ENCODE measurements at places on chromosomes 4 and X. TPM values are rescaled to one million over a fixed set of nuclear protein-coding genes. Genes with fewer than 3 reads are reported as not detected.

The UCP1 gene
- not detected for total RNA-seq

The BGN gene
- total RNA-seq, result 205 TPM

The NAA10 gene
- 84.6 TPM for total RNA-seq

The FOXO4 gene
- total RNA-seq, result 31.6 TPM

The ERVMER34-1 gene
- 1.0 TPM for total RNA-seq

- no peaks in the 10 kb centered on the region for H3K36me3 ChIP-seq
- H3K27me3 ChIP-seq, result no peaks in the 10 kb centered on the region
- no peak for DNase-seq
- H3K27ac ChIP-seq, result no peak overlapping the region
- H3K4me1 ChIP-seq, result no peaks in the 10 kb centered on the region
- H3K4me3 ChIP-seq, result no peak overlapping the region
Measured at GRCh38 chrX:131828482-131828881, 194.6 kb upstream of the STK26 start.

- DNase-seq, result no peak
- H3K4me3 ChIP-seq, result no peak overlapping the region
- H3K4me1 ChIP-seq, result peaks cover 45% of the 10 kb centered on the region
- H3K27ac ChIP-seq, result peak overlapping the region; percentile 51
Measured at GRCh38 chr4:70739496-70740337, 18.0 kb downstream of the RUFY3 start.

- no peak overlapping the region for H3K27ac ChIP-seq
- no peaks in the 10 kb centered on the region for H3K27me3 ChIP-seq
- no peak for DNase-seq
- H3K4me3 ChIP-seq, result peak overlapping the region; percentile 42
Measured at GRCh38 chrX:45187731-45188130, 12.9 kb downstream of the DIPK2B start.

GRCh38 chr4:38133711-38134480 is 173.7 kb downstream of the PTTG2 start:
- H3K27me3 ChIP-seq, result no peaks in the 10 kb centered on the region
- H3K4me1 ChIP-seq, result peaks cover 12% of the 10 kb centered on the region
- DNase-seq, result no peak
- no peak overlapping the region for H3K4me3 ChIP-seq

GRCh38 chr4:185803022-185803421 is 9.0 kb downstream of the SORBS2 start:
- no peaks in the 10 kb centered on the region for H3K27me3 ChIP-seq
- H3K4me3 ChIP-seq, result no peak overlapping the region
- H3K4me1 ChIP-seq, result no peaks in the 10 kb centered on the region
- no peak overlapping the region for H3K27ac ChIP-seq
- no peak for DNase-seq

DNA sequence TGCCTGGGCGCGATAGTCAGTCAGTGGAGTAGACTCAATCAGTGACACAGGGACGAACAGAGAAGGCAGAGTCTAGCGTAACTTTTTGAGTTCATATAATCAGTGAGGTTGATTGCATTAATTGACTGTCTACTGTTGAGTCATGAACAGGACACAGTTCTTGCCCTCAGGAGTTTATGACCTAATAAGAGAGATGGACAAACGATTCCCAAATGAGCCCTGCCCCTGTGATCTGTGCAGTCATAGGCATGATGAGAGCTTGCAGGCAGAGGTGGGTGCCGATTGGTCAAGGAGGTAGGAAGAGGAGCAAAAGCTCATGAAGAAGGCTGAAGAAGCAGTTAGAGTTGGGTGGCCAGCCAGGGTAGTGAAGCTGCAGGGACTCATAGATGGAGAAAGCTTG is 57.1 kb downstream of the ADD1 start:
- no peaks in the 10 kb centered on the region for H3K4me1 ChIP-seq
- H3K4me3 ChIP-seq, result no peak overlapping the region
- no peak for DNase-seq
- H3K27me3 ChIP-seq, result no peaks in the 10 kb centered on the region
- peaks cover 100% of the 10 kb centered on the region for H3K36me3 ChIP-seq
- H3K27ac ChIP-seq, result no peak overlapping the region

- H3K36me3 ChIP-seq, result peaks cover 15% of the 10 kb centered on the region
- no peaks in the 10 kb centered on the region for H3K4me1 ChIP-seq
- H3K27ac ChIP-seq, result peak overlapping the region; percentile 89
- no peak for DNase-seq
- H3K4me3 ChIP-seq, result peak overlapping the region; percentile 63
Measured at GRCh38 chrX:53082773-53083616, 828 bp downstream of the TSPYL2 start.

- no peak for DNase-seq
- peaks cover 16% of the 10 kb centered on the region for H3K36me3 ChIP-seq
- H3K4me3 ChIP-seq, result peak overlapping the region; percentile 72
- peak overlapping the region; percentile 92 for H3K27ac ChIP-seq
- no peaks in the 10 kb centered on the region for H3K27me3 ChIP-seq
Measured at GRCh38 chrX:24055043-24055356, 244 bp downstream of the EIF2S3 start.

GRCh38 chr4:158777423-158778155 is 8.8 kb downstream of the FNIP2 start:
- no peaks in the 10 kb centered on the region for H3K27me3 ChIP-seq
- H3K27ac ChIP-seq, result peak overlapping the region; percentile 8
- H3K4me3 ChIP-seq, result no peak overlapping the region
- DNase-seq, result no peak
- peaks cover 44% of the 10 kb centered on the region for H3K4me1 ChIP-seq

GRCh38 chr4:160814726-160815125 is 1349.1 kb downstream of the FSTL5 start:
- H3K4me1 ChIP-seq, result no peaks in the 10 kb centered on the region
- no peaks in the 10 kb centered on the region for H3K36me3 ChIP-seq
- DNase-seq, result no peak
- no peak overlapping the region for H3K4me3 ChIP-seq
- no peak overlapping the region for H3K27ac ChIP-seq
- H3K27me3 ChIP-seq, result no peaks in the 10 kb centered on the region

DNA sequence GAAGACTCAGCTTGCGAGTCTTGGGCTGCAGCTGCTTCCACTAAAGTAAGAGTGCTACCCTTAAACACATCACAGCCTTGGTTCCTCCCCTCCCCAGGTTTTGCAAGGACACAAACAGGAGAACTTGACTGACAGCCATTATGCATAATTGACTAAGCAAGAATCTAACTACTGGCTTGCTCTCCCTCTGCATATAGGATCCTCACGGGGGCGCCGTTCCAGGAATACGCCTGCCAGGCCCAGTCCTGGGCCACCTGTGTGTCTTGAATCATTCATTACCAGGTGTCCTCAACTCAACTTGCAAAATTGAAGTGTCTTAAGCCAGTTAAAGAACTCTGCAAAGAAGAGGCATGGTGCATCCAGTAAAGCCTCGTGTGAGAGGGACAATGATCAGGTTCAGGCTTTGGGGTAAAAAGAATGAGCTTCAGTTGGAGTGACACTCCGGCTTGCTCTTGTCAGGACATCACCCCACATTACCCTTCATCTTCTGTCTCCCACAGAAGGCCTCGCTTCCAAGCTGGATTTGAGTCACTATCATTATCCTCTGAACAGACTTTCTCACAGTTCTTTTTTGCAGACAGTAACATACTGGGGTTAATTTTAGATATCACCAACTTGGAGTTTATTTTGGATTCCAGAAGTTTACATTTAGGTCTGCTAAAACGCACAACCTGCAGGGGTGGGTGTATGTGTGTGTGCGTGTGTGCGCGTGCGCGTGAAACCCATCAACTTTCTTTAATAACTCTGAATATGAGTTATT is 273.5 kb upstream of the HS3ST1 start:
- H3K27ac ChIP-seq, result no peak overlapping the region
- no peaks in the 10 kb centered on the region for H3K27me3 ChIP-seq
- no peak overlapping the region for H3K4me3 ChIP-seq
- DNase-seq, result no peak
- H3K36me3 ChIP-seq, result no peaks in the 10 kb centered on the region
- no peaks in the 10 kb centered on the region for H3K4me1 ChIP-seq

Data from upper lobe of right lung (tissue), 1 donor.